ENCODE measurements at places on chromosomes 11 and 22.

- DNase-seq, result no peak
These were observed 97.3 kb downstream of the PDHX start for GRCh38 chr11:35013514-35014233.

DNA sequence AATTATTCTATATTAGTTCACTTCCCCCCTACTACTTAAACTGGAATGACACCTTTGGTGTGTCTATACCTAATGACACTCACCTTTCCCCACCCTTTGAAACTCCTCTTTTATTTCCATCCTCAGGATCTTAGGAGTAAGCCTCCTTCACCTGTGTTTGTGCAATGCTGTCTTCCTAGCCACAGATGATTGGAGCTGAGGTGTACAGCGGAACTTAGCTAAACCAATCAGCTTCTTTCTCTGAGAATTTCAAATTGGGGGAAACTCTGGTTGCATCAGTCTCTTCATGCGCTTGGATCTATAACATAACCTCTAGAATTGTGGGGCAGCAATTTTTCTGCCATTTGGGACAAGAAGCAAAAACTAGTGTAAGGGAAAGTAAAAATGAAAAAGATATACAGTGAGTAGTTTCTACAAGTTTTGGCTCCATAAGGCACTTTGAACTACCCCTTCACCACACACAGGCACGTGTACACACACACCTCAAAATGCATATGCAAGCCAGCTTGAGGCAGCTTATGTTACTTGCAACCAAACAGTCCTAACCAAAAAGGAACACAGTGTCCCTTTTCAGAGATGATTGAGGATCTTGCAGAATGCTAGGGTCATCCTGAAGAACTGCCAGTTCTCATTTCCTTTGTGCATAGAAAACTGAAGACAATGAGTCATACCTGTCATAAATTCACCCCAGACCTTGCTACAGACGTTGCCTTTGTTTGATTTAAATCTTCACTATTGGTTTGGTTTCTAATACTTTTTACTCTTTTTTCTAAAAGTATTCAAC is 36.0 kb upstream of the LDLRAD3 start:
- peak; percentile 61 for DNase-seq

- no peak for DNase-seq
These were observed 12.8 kb downstream of the PLAAT4 start for GRCh38 chr11:63549411-63549810.

- no peak for DNase-seq
These were observed 30.2 kb upstream of the APOA1 start for GRCh38 chr11:116867619-116868018.

- no peak for DNase-seq
These were observed 23.6 kb downstream of the SLC35F2 start for GRCh38 chr11:107834995-107835394.

- DNase-seq, result no peak
These were observed 25.8 kb upstream of the DAGLA start for GRCh38 chr11:61654397-61654829.

DNA sequence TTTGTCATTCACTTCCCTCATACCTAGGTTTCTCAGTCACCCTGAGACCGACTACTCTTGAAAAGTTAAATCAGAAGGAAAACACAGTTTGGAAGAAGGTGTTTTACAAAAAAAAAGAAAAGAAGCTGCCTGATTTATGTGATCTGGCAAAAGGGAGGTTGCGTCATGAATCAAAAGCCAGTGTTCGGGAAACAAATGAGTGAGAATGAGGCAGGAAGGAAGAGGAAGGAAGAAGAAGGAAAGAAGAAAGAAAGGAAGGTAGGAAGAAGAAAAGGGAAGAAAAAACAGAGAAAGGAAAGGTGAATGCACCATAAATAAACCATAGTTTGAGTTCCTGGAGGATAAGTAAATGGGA is 314.6 kb downstream of the BLID start:
- DNase-seq, result peak; percentile 50

- DNase-seq, result no peak
These were observed 49.9 kb downstream of the ARFGAP3 start for GRCh38 chr22:42807185-42807584.

GRCh38 chr22:19215360-19215759 is 36.8 kb upstream of the SLC25A1 start:
- no peak for DNase-seq

- no peak for DNase-seq
These were observed 887.6 kb downstream of the OPCML start for GRCh38 chr11:132644520-132645239.

- DNase-seq, result peak; percentile 89
These were observed 222.6 kb upstream of the PITPNB start for GRCh38 chr22:28141614-28142013.

- no peak for DNase-seq
These were observed 234.1 kb downstream of the BUD13 start for GRCh38 chr11:116538677-116539076.

- DNase-seq, result no peak
These were observed 98.0 kb downstream of the PDE2A start for GRCh38 chr11:72576243-72576595.

DNA sequence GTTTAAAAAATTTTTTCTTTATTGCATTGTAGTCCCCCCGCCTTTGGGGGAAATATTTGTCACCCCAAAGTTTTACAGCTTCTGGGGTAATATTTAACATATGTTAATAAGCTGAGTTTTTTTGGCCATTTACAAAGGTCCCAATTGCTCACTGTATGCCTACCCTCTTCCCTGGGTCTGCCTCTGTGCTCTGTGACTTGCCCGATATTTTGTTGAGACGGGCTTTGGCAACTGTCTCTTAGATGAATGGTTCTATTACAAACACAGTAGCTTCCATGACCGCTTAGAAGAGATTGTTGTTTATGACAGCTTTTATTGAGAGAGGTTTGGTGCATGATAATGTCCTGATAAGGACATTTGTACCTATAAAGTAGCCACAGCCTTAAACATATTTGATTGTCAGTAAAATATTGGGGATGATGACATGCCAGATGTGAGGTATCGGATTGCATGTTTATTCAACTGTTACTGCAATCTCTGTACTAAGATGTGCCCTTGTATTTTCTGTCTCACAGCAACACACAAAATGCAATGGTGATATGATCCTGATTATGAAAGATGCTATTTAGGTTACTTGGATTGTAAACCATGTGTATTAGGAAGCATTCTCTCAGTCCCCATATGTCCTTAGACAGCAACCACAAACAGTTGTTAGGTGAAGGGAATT is 103.1 kb downstream of the TEAD1 start:
- no peak for DNase-seq

DNA sequence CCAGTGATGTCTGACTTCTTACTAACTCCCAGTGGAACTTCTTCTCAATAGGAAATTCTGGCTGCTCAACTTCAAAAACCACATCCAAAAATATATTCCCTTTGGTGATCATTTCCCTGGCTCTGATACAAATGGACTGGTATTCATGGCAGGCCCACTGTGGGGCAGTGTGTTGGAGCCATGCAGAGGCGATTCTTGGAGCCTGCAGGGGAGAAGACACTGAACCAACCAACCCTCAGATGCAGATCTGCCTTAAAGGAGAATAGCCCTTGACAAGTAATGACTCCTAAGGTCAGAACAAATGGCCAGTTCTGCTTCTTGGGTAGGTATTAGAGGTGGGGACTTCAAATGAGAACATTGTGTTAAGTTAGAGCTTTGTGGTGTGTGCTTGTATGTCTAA is 12.2 kb downstream of the OR4D9 start:
- DNase-seq, result no peak

DNA sequence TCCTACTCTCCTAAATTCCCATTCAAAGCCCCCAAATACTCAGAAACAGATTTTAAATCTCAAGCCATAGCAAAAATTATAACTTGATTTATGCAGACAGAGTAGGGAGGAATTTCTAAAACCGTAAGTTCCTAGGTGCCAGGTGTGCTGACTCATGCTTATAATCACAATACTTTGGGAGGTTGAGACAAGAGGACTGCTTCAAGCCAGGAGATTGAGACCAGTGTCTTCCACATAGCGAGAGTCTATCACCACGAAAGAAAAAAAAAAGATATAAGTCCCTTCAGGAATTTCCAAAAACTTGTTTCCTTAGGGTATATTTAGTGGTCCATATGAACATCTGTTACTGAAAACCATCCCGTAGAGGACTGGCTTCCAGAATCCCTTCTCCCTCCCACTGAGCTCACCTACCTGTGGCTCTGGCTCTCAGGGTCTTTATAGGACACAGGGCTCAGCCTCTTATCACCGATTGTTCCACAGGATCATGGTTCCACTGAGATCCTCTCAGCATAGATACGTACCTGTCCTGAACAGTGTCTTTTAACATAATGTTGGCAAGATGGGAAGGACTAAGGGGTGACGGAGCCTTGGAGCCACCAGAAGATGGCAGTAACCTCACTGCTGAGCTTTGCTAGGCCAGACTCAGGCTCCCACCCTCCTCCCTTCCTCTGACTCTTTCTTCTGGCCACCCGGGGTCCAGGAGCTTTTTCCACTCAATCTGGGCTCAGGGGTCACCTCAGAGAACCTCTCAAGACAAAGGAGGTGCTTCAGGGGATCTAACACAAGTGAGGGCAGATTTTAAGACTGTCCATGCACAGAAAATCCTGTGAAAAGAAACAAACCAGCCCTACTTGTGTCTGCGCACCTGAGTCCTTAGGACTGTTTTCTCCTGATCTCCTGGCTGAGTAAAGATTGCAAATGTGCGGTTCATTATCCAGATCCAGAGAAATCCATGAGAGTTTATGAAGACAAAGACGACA is 117.5 kb upstream of the TOP3B start:
- DNase-seq, result no peak

GRCh38 chr11:116525961-116526495 is 246.8 kb downstream of the BUD13 start:
- DNase-seq, result no peak

DNA sequence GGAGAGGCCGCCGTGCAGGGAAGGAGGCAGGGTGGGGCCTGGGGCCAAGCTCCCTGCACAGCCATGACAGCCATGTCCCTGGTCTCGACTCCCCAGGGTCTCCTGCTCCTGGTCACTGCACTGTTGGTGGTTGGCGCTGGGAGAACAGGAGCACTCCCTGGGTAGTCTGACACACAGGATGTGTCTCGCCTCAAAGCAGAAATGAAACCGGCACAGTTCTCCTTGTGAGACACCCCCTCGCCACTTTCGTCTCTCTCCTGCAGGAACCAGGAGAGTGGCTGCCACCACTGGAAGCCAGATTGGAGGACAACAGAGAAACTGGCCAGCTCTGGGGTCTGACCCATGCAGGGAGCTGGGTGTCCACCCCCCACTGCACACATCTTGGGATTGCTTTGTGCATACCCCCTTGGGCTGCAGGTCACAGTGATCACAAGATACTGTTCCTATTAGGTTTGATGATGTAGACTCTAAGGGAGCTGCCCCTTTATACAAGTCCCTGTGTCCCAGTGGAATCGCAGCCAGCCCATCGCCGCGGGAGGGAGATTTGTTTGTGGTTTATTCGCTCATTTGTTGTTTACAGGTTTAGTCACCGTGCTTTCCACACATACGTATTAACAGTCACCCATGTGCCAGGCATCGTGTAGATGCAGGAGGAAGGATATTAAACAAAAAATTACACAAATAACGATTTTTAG is 27.0 kb upstream of the YWHAH start:
- no peak for DNase-seq

GRCh38 chr11:67391304-67392182 is at the start of gene RAD9A:
RAD9A (plus strand) TSS chr11:67391986; CDS start chr11:67392045, 59 bp downstream.
- DNase-seq, result peak; percentile 92

DNA sequence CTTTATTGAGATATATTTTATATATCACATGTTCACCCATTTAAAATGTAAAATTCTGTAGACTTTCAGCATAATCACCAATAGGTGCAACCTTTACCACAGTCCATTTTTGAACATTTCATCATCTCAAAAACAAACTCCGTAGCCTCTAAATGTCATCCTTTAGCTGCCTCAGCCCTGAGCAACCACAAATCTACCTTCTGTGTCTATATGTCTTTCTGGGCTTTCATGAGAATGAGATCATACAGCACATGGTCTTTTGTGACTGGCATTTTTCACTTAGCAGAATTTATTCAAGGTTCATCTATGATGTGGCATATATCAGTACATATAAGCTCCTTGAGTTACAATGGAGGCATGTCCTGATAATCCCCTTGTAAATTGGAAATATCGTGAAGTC is 320.5 kb downstream of the ETS1 start:
- no peak for DNase-seq

DNA sequence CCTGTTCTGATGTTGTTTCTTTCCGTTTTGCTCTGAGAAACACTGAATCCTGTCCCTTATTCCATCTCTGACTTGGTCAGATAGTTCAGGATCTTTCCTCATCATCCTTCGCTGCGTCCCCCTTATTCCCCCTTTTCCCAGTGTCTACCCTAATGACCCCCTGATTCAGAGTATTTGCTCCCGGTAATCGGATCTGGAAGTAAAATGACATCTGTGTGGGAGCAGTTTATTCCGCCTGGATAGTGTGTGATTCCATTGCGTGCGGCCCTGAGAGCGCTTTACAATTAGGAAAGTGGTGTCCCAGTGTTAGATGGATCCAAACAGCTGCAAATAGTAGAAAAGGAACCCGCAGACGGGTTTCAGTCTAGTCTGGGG is 606 bp downstream of the DRG1 start:
- no peak for DNase-seq

DNA sequence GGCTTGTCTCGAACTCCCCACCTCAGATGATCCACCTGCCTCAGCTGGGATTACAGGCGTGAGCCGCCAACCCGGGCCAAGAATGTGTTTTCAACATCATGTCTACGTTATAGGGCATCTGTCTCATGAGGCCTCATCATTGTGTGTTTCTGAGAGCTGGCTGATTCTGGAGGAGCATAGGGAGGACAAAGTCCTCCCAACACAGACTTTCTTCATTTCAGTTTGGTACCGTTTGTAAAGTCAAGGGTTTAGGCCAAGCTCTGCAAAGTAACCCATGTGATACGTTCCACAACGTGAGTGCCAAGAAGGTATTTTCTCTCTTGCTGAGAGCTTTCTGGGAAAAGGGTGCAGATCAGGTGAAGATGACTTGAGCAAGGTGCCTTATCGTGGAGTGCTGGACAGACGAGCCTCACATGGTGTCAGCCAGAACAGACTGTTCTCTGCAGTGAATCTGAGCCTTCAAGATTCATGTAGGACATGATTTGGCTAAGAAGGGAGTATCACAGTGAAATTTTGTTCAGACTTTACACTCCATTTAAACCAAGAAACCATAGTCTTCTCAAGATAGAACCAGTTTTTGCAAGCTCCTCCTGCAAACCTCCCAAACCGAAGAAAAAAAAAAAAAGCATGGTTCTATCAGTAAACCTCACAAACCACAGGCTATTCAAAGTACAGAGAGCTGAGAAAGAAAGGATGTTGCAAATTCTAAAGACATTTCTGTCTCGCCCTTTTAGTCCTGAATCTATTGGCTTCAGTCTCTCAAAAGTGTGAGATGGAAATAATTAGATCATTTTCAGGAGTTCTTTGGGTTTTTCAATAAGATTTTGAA is 71.7 kb downstream of the DBX1 start:
- DNase-seq, result peak; percentile 46

- no peak for DNase-seq
These were observed 43.4 kb upstream of the GLYAT start for GRCh38 chr11:58775066-58775708.

Measured in fibroblast of upper back skin (primary cell).